ENCODE measurements at places on chromosomes 7 and 10. TPM values are rescaled to one million over a fixed set of nuclear protein-coding genes. Genes with fewer than 3 reads are reported as not detected.

- H3K27ac ChIP-seq, result no peak overlapping the region
- H3K4me3 ChIP-seq, result no peak overlapping the region
- no peaks in the 10 kb centered on the region for H3K27me3 ChIP-seq
- no peak for DNase-seq
- peaks cover 43% of the 10 kb centered on the region for H3K36me3 ChIP-seq
Observed at GRCh38 chr10:17238445-17239291, 10.6 kb downstream of the VIM start.

GRCh38 chr7:130142654-130143333 is 62.4 kb downstream of the TMEM209 start:
- no peaks in the 10 kb centered on the region for H3K36me3 ChIP-seq
- no peaks in the 10 kb centered on the region for H3K27me3 ChIP-seq
- no peak overlapping the region for H3K27ac ChIP-seq
- peaks cover 15% of the 10 kb centered on the region for H3K4me1 ChIP-seq
- no peak for DNase-seq

DNA sequence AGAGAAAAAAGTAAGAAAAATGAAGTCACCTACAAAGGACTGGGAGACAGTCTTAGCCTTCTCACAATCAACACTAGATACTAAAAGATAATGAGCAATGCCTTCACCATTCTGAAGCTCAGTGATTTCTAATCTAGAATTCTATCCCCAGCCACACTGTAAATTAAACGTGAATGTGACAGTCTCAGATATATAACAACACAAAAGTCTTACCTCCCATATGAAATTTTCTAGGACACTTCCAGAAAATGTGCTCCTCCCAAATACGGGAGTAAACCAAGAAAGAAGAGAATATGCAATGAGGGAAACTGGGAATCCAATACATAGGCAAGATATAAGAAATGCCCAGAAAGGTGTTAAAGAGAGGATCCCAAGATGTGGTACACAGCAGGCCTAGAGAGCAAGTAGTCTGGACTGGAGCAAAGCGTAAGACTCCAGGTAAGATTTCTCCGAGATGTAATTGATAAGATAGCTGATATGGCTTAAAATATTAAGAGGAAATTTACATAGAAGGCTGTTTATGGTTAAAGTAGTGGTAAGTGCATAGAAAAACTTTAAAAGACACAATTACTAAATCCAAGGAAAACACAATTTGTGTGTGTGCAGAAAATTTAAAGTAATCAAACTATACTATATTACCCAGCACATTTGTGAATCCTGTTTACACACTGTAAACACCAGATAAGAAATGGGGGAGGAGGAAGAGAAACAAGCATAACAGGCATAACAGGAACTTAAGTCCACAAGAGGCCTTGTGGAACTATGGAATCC is 44.1 kb downstream of the SGMS1 start:
- H3K4me3 ChIP-seq, result no peak overlapping the region
- H3K27ac ChIP-seq, result no peak overlapping the region
- no peaks in the 10 kb centered on the region for H3K36me3 ChIP-seq
- no peaks in the 10 kb centered on the region for H3K27me3 ChIP-seq

- no peak overlapping the region for H3K27ac ChIP-seq
- H3K4me1 ChIP-seq, result no peaks in the 10 kb centered on the region
- no peaks in the 10 kb centered on the region for H3K36me3 ChIP-seq
- H3K4me3 ChIP-seq, result no peak overlapping the region
- no peaks in the 10 kb centered on the region for H3K27me3 ChIP-seq
- DNase-seq, result no peak
Observed at GRCh38 chr10:21364196-21365114, 161.0 kb downstream of the SKIDA1 start.

- no peaks in the 10 kb centered on the region for H3K4me1 ChIP-seq
- H3K36me3 ChIP-seq, result no peaks in the 10 kb centered on the region
- H3K4me3 ChIP-seq, result no peak overlapping the region
- H3K27me3 ChIP-seq, result no peaks in the 10 kb centered on the region
- no peak overlapping the region for H3K27ac ChIP-seq
Observed at GRCh38 chr10:29245476-29245875, 43.4 kb upstream of the LYZL1 start.

DNA sequence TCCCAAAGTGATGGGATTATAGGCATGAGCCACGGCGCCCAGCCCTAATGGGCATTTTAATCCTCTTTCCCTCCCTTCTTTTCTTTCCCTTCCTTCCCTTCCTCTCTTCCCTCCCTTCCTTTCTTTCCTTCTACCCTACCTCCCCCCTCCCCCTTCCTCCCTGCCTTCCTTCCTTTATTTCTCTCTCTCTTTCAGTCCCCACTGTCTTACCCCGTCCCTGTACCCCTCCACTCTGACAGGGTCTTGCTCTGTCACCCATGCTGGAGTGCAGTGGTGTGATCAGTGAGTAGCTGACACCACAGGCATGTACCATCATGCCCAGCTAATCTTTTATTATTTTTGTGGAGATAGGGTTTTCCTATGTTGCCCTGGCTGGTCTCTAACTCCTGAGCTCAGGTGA is 24.2 kb downstream of the LCOR start:
- H3K4me3 ChIP-seq, result no peak overlapping the region
- H3K27me3 ChIP-seq, result no peaks in the 10 kb centered on the region
- no peak overlapping the region for H3K27ac ChIP-seq
- H3K36me3 ChIP-seq, result peaks cover 7% of the 10 kb centered on the region
- peaks cover 7% of the 10 kb centered on the region for H3K4me1 ChIP-seq
- no peak for DNase-seq

DNA sequence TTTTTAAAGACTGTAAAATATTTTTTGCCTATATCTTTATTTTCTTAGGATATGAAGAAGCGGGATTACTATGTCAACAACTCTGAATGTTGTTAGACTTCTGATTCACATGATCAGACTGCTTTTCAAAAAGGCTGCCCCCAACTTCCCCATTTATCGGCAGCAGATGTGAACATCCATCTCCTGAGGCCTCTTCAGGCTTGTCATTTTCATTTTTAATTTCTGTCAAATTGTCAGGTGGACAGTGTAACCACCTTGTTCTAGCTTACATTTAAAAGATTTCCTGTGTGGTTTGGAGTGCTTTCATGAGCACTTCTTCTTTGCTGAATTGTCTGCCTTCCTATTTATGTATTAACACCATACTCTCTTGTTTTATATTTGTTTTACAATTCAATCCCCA is 78.8 kb upstream of the GSDME start:
- H3K4me1 ChIP-seq, result peaks cover 25% of the 10 kb centered on the region
- no peaks in the 10 kb centered on the region for H3K27me3 ChIP-seq
- H3K36me3 ChIP-seq, result peaks cover 3% of the 10 kb centered on the region
- H3K4me3 ChIP-seq, result no peak overlapping the region
- no peak for DNase-seq

DNA sequence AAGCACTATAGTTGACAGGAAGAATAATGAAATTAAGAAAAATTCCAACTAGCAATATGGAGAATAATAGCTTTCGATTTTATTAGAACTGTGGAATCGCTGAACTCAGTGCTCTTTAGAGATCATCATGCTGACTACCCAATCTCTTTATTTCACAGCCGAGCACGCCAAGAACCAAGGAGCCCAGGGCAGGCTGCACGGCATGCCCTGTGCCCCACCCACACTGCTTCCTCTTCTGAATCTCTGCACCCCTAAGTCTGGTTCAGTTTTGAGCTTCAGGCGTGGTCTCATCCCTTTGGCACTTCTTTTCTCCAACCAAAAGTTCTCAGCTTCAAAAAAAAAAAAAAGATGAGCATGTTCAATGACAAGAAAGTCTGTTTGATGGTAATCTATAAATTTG is 92.4 kb upstream of the ZNF800 start:
- no peak overlapping the region for H3K27ac ChIP-seq
- H3K4me1 ChIP-seq, result no peaks in the 10 kb centered on the region
- no peaks in the 10 kb centered on the region for H3K36me3 ChIP-seq
- no peak for DNase-seq

DNA sequence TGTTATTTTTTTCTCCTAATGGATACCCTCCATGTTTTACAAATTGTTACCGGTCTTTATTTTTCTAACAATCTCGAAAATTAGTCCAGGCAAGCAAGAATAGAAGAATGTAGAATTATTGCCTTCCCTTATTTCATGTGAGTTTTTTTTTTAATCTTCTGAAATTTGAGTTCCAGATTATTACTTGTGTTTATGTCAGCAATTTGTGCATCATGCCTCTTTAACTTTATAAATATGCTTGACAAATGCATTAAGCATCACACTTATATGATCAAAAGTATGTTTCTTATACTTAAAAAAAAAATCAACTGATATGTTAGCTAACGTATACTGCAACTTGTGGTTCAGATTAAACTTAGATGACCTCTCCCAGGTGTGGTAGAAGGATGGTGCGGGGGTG is 242.7 kb upstream of the VSTM2A start:
- no peaks in the 10 kb centered on the region for H3K36me3 ChIP-seq
- no peaks in the 10 kb centered on the region for H3K4me1 ChIP-seq
- no peak overlapping the region for H3K27ac ChIP-seq
- H3K27me3 ChIP-seq, result no peaks in the 10 kb centered on the region

Gene INA
- not detected for total RNA-seq

Gene RSPH10B2
- 1.1 TPM for total RNA-seq

Gene AGAP6
- total RNA-seq, result 22.4 TPM

Gene DRGX
- not detected for total RNA-seq

Gene TEX47
- total RNA-seq, result not detected

Gene SLF2
- 46.3 TPM for total RNA-seq

Gene HTRA1
- total RNA-seq, result 0.17 TPM

Measured in CD4-positive, alpha-beta memory T cell (primary cell).